ENCODE measurements at places on chromosomes 4 and X. TPM values are rescaled to one million over a fixed set of nuclear protein-coding genes. Genes with fewer than 3 reads are reported as not detected.

GRCh38 chrX:24305905-24306304 lies 8.0 kb downstream of the SUPT20HL2 start:
- no peak for DNase-seq
- no peaks in the 10 kb centered on the region for H3K4me1 ChIP-seq
- no peaks in the 10 kb centered on the region for H3K36me3 ChIP-seq
- H3K27me3 ChIP-seq: no peaks in the 10 kb centered on the region
- H3K27ac ChIP-seq: no peak overlapping the region

DNA sequence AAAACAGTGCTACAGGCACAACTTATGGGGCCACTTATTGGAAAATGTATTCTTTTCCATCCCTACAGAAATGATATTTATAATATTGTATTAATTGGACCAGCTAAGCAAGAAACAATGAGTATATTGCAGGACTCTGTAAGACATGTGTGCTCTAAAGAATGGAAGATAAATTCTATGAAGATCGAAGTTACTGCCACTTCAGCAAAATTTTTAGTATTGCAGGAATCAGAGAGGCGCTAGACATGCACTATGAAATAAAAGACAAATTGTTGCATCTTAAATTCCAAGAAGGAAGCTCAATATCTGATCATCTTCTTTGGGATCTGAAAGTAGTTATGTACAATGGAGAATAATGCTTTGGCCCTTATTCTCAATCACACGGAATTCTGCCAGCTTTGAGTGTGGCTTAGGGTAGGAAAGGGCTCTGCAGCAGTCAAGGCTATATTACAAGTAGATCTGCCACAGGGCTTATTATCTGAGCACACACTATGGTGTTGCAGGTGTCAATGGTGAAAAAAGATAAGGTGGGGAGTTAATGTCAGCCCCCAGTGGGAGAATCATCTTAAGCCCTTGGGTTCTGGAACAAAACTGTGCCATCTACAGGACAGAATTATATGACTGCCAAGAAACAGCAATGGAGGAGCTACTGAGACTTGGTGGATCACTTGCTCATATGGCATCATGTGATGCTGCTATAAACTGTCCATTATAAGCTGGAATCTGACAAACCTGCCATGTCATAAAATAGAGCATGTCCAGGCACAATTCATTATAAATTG lies 334.0 kb upstream of the NDST3 start:
- no peaks in the 10 kb centered on the region for H3K36me3 ChIP-seq
- no peak overlapping the region for H3K27ac ChIP-seq
- H3K27me3 ChIP-seq: no peaks in the 10 kb centered on the region

DNA sequence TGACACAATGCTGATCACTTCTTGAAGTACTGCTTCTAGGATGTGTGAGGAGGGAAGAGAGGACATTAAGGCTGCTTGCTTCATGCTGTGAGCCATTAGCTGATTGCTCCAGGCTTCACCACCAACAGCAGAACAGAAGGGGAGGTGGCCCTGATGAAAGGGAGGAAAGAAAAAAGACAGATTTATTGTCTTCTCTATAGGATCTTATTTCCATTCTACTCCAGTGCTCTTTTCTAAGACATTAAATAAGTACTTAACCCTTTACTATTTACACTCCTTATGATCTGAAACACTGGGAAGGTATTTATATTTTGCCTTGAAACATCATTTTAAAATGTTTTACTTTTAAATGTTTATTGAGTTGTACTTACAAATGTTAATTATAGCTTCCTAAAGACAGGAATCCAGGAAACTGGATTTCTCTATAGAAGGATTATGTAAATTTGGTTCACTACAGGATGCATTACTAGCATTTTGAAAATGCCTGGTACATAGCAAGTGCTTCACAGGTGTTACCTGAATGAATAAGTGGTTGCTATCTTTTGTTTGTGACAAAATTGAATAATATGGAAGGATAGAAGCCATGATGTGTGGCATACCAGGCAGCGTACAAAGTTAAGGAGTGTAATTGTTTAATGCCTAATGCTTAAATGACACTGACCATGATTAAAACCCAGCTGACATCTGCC lies 680.9 kb upstream of the ATOH1 start:
- no peak for DNase-seq
- no peak overlapping the region for H3K4me3 ChIP-seq
- no peak overlapping the region for H3K27ac ChIP-seq
- H3K36me3 ChIP-seq: no peaks in the 10 kb centered on the region

GRCh38 chr4:128958194-128958593 lies 135.1 kb downstream of the SCLT1 start:
- no peak overlapping the region for H3K27ac ChIP-seq
- H3K4me3 ChIP-seq: no peak overlapping the region
- no peaks in the 10 kb centered on the region for H3K4me1 ChIP-seq
- no peak for DNase-seq

- H3K4me3 ChIP-seq: no peak overlapping the region
- DNase-seq: peak; percentile 51
- no peaks in the 10 kb centered on the region for H3K27me3 ChIP-seq
- no peaks in the 10 kb centered on the region for H3K36me3 ChIP-seq
Measured at GRCh38 chr4:26162101-26162500, 158.7 kb upstream of the RBPJ start.

- H3K27ac ChIP-seq: no peak overlapping the region
- no peaks in the 10 kb centered on the region for H3K36me3 ChIP-seq
- H3K4me3 ChIP-seq: no peak overlapping the region
Measured at GRCh38 chrX:42269186-42269585, 345.8 kb upstream of the CASK start.

- peaks cover 27% of the 10 kb centered on the region for H3K36me3 ChIP-seq
- H3K27me3 ChIP-seq: no peaks in the 10 kb centered on the region
- peak overlapping the region; percentile 77 for H3K4me3 ChIP-seq
- H3K27ac ChIP-seq: peak overlapping the region; percentile 93
Measured at GRCh38 chr4:119299741-119300100, 22.2 kb downstream of the FABP2 start.

- no peak overlapping the region for H3K4me3 ChIP-seq
- no peaks in the 10 kb centered on the region for H3K4me1 ChIP-seq
- no peaks in the 10 kb centered on the region for H3K36me3 ChIP-seq
- no peak overlapping the region for H3K27ac ChIP-seq
Measured at GRCh38 chrX:30948626-30949025, 59.6 kb upstream of the TAB3 start.

GRCh38 chrX:8726031-8726652 lies 5.8 kb downstream of the ANOS1 start:
- DNase-seq: no peak
- H3K27ac ChIP-seq: no peak overlapping the region
- H3K4me3 ChIP-seq: no peak overlapping the region
- H3K27me3 ChIP-seq: no peaks in the 10 kb centered on the region

The TMEM187 gene
- 4.7 TPM for total RNA-seq

The TCEAL7 gene
- 8.0 TPM for total RNA-seq

The HSFX3 gene
- not detected for total RNA-seq

The PPM1K gene
- total RNA-seq: 45.2 TPM

The CT47B1 gene
- not detected for total RNA-seq

All from right atrium auricular region (tissue), 2 donors.